ENCODE measurements at places on chromosomes 7 and 10. TPM values are rescaled to one million over a fixed set of nuclear protein-coding genes. Genes with fewer than 3 reads are reported as not detected.
A peak's percentile ranks its signal among the peaks of the same experiment; 100 is the strongest.

The ARHGAP19 gene
- polyA plus RNA-seq, result 20.4 TPM

The LFNG gene
- polyA plus RNA-seq, result not detected

The FKBP9 gene
- polyA plus RNA-seq, result 2.3 TPM

The OTUD1 gene
- 0.39 TPM for polyA plus RNA-seq

The LIPN gene
- polyA plus RNA-seq, result not detected

The FAM24B gene
- 5.5 TPM for polyA plus RNA-seq

The GIMAP8 gene
- 2.8 TPM for polyA plus RNA-seq

DNA sequence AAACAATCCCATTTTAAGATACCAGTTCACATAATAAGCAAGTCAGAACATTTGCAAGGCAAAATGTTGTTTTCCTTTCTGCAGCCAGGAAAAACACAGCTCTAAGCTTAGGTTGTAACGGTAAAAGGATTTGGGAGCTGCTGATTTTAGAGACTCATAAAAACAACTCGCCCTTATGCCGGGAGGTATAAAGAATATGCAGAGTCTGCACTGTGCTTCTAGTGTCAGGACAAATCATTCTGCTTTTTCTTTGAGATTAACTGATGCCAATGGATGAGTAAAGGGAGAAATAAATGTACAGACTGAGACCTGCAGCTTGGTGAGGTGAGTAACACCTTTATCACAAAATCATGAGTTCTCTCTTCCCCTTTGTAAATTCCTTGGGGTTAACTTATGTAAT lies 2.0 kb upstream of the SFR1 start:
- no peak overlapping the region for H3K4me3 ChIP-seq
- H3K27ac ChIP-seq, result no peak overlapping the region
- no peak for DNase-seq
- H3K36me3 ChIP-seq, result no peaks in the 10 kb centered on the region
- no peaks in the 10 kb centered on the region for H3K27me3 ChIP-seq
- H3K4me1 ChIP-seq, result peaks cover 11% of the 10 kb centered on the region

DNA sequence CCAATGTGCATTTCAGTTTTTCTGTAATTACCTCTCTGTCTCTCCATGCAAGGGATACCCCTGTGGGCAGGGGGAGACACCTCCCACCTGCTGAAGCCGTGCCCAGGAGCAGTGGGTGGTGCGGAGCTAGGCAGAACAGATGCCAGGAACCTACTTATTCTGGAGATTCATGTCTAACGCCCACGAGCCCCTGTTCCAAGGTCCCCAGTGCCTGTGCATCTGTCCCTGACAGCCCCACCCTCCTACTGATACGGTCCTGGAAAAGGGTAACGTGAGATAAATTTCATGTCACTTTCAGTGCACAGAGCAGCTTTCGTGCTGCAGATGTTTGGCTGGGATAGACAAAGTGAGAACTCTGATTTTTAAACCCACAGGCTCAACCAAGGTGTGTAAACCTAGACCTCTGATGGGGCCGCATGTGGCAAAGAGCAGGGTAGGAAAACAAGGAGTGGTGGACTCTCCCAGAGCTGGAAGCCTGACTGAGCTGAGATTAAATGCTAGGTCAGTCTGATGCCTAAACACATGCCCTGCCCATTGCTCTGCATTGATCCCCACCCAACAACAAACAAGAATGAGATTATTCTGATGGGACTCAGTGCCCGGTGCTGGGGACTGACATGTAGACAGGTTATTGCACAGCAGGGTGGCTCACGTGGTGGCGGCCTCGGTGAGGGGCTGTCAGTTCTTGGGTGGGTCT lies 123.6 kb upstream of the GDF10 start:
- DNase-seq, result no peak
- no peaks in the 10 kb centered on the region for H3K27me3 ChIP-seq
- no peaks in the 10 kb centered on the region for H3K36me3 ChIP-seq
- no peak overlapping the region for H3K4me3 ChIP-seq
- H3K27ac ChIP-seq, result no peak overlapping the region

- H3K4me3 ChIP-seq, result no peak overlapping the region
- H3K36me3 ChIP-seq, result no peaks in the 10 kb centered on the region
- H3K4me1 ChIP-seq, result no peaks in the 10 kb centered on the region
- no peak overlapping the region for H3K27ac ChIP-seq
These were observed 113.1 kb upstream of the IGFBP3 start for GRCh38 chr7:46034056-46034768.

DNA sequence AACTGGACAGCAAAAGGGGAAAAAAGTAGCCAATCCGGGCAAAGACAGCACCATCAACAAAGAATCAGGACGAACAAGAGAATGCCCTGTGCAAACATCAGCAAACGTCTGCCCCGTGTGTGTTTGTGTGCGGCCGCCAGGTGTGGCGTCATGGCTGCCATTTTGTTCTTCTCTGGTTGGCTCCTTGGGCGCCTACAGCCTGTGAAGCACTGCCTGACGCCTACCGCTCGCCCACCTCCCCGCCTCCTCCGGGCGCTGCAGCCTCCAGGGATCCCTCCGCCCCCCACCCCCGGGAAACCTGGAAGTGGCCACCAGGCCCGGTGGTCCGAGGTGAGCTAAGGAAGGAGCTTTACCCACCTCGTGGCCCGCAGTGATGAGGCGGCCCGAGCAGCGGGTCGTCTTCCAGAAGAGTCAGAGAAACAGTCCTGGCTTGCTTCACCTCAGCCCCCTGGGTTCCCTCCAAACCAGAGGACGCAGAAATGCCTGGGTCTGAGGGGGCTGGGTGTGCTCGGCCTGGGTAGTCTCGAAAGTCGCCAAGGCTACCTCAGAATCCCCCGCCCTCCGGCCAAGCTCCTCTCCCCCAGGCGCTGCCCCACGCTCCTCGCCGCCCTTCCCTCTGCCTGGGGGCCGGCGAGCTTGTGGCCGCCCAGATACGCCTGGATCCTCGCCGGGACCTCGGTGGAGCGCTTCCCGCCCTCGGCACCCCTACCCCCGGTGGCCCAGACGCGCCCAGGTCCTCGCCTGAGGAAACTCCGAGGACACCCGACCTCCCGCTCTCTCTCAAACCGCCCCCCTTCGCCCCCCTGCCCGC lies 61.8 kb upstream of the IL6 start:
- H3K4me1 ChIP-seq, result peaks cover 4% of the 10 kb centered on the region
- H3K27ac ChIP-seq, result no peak overlapping the region
- no peak for DNase-seq
- H3K36me3 ChIP-seq, result no peaks in the 10 kb centered on the region
- no peak overlapping the region for H3K4me3 ChIP-seq

GRCh38 chr10:128551475-128551874 lies 425.3 kb upstream of the MKI67 start:
- H3K4me3 ChIP-seq, result no peak overlapping the region
- H3K36me3 ChIP-seq, result no peaks in the 10 kb centered on the region
- no peak for DNase-seq
- no peaks in the 10 kb centered on the region for H3K27me3 ChIP-seq

- H3K27ac ChIP-seq, result no peak overlapping the region
- no peak overlapping the region for H3K4me3 ChIP-seq
- H3K4me1 ChIP-seq, result peaks cover 11% of the 10 kb centered on the region
- no peaks in the 10 kb centered on the region for H3K36me3 ChIP-seq
- no peak for DNase-seq
These were observed 2.8 kb upstream of the TRRAP start for GRCh38 chr7:98875501-98875900.

- no peak overlapping the region for H3K4me3 ChIP-seq
- DNase-seq, result no peak
- H3K27me3 ChIP-seq, result no peaks in the 10 kb centered on the region
These were observed 224.3 kb upstream of the IGFBP3 start for GRCh38 chr7:46145412-46145811.

DNA sequence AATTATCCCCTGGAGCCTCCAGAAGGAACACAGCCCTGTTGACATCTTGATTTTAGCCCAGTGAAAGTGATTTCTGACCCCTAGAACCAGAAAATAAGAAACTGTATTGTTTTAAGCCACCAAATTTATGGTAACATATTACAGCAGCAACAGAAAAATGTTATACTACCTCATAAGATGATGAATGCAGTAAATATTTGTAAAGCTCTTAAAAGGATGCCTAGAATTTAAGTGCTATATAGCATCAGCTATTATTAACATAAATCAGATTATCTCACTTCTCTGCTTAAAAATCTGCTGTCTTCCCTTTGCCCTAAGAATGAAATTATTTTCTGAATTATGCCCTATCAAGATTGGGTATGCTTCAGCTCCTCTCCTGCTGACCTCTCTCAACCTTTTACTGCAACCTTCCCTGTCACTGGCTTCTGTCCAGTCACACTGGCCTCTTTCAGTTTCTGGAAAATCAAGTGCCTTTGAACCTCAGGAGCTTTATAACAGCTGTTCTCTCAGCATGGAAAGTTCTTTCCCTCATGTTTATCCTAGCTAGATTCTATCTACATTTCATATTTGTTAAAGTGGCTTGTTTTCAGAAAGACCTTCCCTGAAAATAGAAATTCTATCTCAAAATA lies 78.9 kb downstream of the GPR37 start:
- no peak for DNase-seq
- no peaks in the 10 kb centered on the region for H3K36me3 ChIP-seq
- H3K27ac ChIP-seq, result no peak overlapping the region
- H3K27me3 ChIP-seq, result no peaks in the 10 kb centered on the region
- no peak overlapping the region for H3K4me3 ChIP-seq

- H3K36me3 ChIP-seq, result no peaks in the 10 kb centered on the region
- H3K27me3 ChIP-seq, result no peaks in the 10 kb centered on the region
- H3K27ac ChIP-seq, result no peak overlapping the region
These were observed 163.5 kb upstream of the NEBL start for GRCh38 chr10:21060626-21061025.

DNA sequence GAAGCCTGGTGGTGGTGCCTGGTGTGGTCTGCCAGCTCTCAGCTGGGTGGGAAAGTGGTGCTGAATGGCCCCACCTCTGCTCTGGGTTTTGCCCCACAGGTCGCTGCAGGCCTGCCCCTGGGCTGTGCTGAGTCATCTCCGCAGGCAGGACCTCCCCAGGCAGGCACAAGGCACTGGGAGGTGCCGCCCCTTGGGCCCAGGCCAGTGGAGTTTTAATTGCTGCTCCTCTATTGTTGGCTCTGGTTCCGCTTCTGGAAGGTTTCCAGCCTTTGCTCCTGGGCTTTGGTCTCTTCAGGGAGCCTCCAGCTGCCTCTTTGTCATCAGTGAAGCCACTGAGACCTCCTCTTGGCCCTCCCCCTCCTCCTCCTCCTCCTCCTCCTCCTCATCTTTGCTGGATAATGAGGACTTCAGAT lies 180.3 kb upstream of the GRB10 start:
- H3K4me1 ChIP-seq, result no peaks in the 10 kb centered on the region
- H3K36me3 ChIP-seq, result no peaks in the 10 kb centered on the region
- no peaks in the 10 kb centered on the region for H3K27me3 ChIP-seq
- no peak overlapping the region for H3K4me3 ChIP-seq

DNA sequence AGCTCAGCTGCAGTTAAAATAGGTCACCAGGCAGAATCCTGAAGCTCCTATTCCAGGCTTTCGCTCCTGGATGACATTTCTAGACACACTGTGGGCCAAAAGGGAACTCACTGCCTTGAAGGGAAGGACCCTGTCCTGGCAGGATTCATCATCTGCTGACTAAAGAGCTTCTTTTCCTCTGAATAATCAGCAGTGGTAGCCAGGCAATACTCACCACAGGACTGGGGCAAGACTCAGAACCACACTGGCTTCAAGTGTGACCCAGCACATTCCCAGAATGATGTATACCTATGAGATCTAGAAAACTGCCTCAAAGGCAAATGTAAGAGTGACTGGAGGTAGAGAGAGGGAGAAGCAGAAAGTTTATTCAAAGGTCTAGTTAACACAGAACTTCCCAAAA lies 29.5 kb upstream of the EBF3 start:
- H3K27ac ChIP-seq, result no peak overlapping the region
- H3K36me3 ChIP-seq, result no peaks in the 10 kb centered on the region
- no peaks in the 10 kb centered on the region for H3K4me1 ChIP-seq
- H3K4me3 ChIP-seq, result no peak overlapping the region

DNA sequence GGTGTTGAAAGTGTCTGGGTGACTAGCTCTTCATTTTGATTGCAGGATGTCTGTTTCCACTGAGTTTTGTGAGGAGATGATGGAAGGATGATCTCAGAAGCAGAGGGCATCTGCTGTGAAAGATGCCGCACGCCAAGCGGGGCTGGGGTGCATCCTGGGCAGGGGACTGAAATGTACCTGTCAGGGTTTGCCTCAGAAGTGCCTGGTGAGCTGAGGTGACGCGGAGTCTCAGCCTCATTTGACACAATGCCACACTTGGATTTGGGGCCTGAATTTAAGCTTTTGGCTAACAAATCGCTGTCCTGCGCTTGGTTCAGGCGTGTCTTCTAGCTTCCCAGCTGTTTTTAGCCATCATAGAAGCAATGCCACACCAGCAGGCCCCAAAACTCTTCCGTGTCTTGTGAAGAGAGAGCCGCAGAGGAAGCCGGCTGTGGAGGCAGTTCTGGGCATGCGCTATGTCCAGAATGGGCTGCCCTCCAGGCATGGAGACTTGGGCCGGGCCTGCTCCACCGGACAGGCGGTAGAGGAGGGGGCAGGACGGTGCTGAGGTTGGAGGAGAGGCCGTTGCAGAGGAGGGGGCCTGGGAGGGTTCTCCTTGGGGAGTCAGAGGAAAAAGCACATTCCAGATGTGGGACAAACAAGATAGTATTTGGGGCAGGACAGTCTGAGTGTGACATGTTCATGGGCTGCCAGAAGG lies 31.2 kb downstream of the WDR86 start:
- peaks cover 2% of the 10 kb centered on the region for H3K27me3 ChIP-seq
- H3K27ac ChIP-seq, result no peak overlapping the region
- H3K4me3 ChIP-seq, result no peak overlapping the region
- H3K4me1 ChIP-seq, result peaks cover 7% of the 10 kb centered on the region
- peaks cover 7% of the 10 kb centered on the region for H3K36me3 ChIP-seq
- no peak for DNase-seq

DNA sequence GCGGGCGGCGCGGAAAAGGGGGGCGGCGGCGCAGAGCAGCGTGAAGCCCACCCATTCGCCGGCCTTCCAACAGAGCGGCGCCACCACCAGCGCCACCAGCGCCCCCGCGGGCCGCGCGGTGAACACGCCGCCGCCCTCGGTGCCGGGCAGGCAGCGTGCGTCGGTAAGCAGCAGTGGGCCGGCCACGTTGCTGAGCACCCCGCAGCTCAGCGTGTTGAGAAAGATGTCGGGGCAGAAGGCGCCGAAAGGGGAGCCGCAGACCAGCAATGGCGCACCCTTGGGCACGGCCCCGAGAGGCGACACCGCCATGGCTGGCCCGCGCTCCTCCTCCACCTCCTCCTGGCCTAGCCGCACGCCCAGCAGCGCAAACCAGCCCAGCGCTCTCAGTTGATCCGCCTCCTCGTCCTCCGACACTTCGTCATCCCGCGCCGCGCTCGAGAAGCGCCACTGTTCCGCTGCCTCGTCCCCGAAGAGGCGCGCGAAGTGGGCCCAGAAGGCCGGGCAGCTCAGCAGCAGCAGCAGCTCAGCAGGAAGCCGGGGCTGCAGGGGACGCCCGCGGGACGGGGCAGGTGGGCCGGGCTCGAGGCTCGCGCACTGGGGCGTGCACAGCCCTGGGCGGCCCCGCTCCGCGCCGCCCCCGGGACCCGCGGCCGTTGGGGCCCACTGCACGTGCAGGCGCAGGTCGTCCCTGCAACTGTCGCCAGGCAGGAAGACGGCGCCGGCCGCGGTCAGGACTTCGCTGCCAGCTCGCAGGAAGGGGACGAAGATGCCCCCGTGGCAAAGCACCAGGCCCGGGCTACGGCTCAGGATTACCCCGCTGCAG lies 623 bp downstream of the TYSND1 start:
- peak overlapping the region; percentile 85 for H3K27ac ChIP-seq
- peaks cover 1% of the 10 kb centered on the region for H3K36me3 ChIP-seq
- H3K4me3 ChIP-seq, result peak overlapping the region; percentile 88
- H3K27me3 ChIP-seq, result no peaks in the 10 kb centered on the region
- no peak for DNase-seq
- peaks cover 3% of the 10 kb centered on the region for H3K4me1 ChIP-seq

GRCh38 chr10:122142641-122143237 lies 128.4 kb upstream of the BTBD16 start:
- H3K4me3 ChIP-seq, result no peak overlapping the region
- H3K27ac ChIP-seq, result no peak overlapping the region
- no peaks in the 10 kb centered on the region for H3K36me3 ChIP-seq
- H3K4me1 ChIP-seq, result no peaks in the 10 kb centered on the region
- 0 out of 2 replicates have a peak, but pooled peaks cover 2% of the 10 kb centered on the region for H3K27me3 ChIP-seq

All from GM12878 (cell line).